Endothelial cell of umbilical vein (primary cell): ENCODE measurements at places on chromosomes 7 and 10. TPM values are rescaled to one million over a fixed set of nuclear protein-coding genes. Genes with fewer than 3 reads are reported as not detected.

DNA sequence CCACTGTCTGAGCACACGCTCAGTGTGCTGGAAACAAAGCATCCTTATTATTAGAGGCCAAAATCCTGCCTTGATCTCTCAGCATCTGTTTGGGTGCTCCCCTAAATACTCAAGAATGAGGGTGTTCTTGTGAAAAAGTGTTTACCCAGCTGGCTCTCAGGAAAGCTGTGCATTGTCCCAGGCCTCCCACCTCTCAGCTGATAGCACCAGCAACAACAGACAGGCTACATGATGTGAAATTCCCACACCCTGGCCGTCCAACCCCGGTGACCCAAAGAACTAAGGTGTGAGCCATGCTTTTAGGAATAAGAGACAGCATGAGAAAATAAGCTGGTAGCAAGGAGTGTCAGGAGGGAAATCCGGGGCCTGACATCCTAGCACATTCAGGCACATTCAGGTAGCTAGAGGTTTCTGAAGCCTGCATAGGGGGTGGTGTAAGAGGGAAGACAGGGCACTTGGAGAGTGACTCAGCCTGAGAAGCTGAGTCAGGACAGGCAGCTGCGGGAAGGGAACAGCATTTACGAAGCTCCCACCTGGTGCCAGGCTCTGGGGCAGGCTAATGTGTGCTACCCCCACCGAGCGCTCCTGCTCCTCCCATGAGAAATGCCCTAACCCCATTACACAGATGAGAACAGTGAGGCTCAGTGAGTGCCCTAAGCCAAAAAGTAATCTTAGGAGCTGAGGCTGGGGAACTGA is 205.6 kb downstream of the GRID1 start:
- no peak overlapping the region for H3K4me3 ChIP-seq
- H3K4me1 ChIP-seq = no peaks in the 10 kb centered on the region
- no peaks in the 10 kb centered on the region for H3K27me3 ChIP-seq
- DNase-seq = no peak

DNA sequence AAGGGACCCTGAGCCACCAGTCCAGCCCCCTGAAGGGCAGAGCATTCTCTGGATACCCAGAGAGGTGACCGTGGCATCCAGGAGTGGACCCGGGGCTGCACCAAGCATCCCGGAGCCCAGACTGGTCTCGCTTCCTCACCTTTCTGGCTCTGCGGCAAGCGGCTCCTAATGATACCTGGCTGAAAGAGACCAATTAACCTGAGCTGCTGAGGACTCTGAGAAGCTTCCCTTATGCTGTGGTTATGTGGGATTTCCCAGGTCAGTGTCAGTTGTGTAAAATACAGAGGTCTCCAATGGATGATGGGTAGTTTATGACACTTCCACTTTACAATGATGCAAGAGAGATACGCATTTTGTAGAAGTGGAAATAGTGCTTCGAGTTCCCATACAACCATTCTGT is 51.5 kb downstream of the PFKFB3 start:
- H3K36me3 ChIP-seq = no peaks in the 10 kb centered on the region
- no peak overlapping the region for H3K4me3 ChIP-seq
- no peaks in the 10 kb centered on the region for H3K4me1 ChIP-seq

The NPTX2 gene
- total RNA-seq = 0.42 and 0.53 TPM in 2 replicates

DNA sequence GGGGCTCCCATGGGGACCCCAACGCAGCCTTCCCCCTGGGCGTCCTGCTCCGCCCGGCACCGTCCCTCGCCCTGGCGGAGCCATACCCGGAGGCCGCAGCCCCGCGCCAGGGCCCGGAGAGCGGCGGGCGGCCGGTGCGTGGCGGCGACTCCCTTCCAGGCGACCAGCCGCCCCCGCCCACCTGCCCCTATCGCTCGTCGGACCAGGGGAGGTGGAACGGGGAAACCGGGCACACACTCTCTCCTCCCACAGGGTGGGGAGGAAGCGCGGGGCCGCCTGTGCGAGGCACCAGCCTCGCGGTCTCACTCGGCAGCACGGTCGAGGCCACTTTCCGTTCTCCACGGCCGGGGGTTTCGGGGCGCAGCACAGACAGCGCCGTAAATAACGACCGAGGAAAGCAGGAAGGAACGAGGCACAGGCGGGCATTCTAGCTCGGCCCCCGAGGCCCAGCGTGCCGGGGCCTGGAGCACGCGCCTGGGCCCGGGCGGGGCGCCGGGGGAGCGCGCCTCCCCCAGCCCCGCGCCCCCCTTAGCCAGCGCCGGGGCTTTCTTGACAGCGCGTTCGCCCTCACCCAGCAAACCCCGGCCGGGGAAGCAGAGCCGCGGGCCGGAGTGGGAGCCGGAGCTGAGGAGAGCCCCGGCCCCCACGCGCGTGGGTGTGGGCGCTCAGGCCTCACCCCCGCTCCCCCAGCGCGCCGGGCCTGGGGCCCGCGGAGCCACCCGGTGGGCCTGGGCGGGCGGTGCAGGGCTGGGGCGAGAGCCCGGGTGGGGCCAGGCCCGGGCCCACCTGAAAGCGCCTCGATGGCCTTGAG is 936 bp downstream of the IGF2BP3 start:
- no peaks in the 10 kb centered on the region for H3K27me3 ChIP-seq
- peaks cover 35% of the 10 kb centered on the region for H3K4me1 ChIP-seq
- peak; percentile 49 for DNase-seq
- H3K36me3 ChIP-seq = no peaks in the 10 kb centered on the region

- no peaks in the 10 kb centered on the region for H3K36me3 ChIP-seq
- no peak overlapping the region for H3K27ac ChIP-seq
Measured at GRCh38 chr7:69095649-69096048, 502.6 kb upstream of the AUTS2 start.

GRCh38 chr10:109945473-109946177 is 22.3 kb upstream of the XPNPEP1 start:
- H3K36me3 ChIP-seq = no peaks in the 10 kb centered on the region
- H3K27ac ChIP-seq = no peak overlapping the region
- no peak for DNase-seq
- peaks cover 2% of the 10 kb centered on the region for H3K27me3 ChIP-seq

The EFCAB10 gene
- not detected in 2 replicates for total RNA-seq

GRCh38 chr10:19941206-19941880 is 125.1 kb downstream of the PLXDC2 start:
- no peak for DNase-seq
- no peak overlapping the region for H3K4me3 ChIP-seq
- H3K27me3 ChIP-seq = no peaks in the 10 kb centered on the region
- H3K27ac ChIP-seq = no peak overlapping the region
- H3K36me3 ChIP-seq = no peaks in the 10 kb centered on the region
